Hindlimb muscle (tissue), 1 donor: ENCODE measurements at places on chromosomes 7 and 10.
A peak's percentile ranks its signal among the peaks of the same experiment; 100 is the strongest.

- DNase-seq, result no peak
Observed at GRCh38 chr7:146764458-146764857, 647.9 kb downstream of the CNTNAP2 start.

- no peak for DNase-seq
Observed at GRCh38 chr7:144713850-144714249, 122.0 kb downstream of the TPK1 start.

DNA sequence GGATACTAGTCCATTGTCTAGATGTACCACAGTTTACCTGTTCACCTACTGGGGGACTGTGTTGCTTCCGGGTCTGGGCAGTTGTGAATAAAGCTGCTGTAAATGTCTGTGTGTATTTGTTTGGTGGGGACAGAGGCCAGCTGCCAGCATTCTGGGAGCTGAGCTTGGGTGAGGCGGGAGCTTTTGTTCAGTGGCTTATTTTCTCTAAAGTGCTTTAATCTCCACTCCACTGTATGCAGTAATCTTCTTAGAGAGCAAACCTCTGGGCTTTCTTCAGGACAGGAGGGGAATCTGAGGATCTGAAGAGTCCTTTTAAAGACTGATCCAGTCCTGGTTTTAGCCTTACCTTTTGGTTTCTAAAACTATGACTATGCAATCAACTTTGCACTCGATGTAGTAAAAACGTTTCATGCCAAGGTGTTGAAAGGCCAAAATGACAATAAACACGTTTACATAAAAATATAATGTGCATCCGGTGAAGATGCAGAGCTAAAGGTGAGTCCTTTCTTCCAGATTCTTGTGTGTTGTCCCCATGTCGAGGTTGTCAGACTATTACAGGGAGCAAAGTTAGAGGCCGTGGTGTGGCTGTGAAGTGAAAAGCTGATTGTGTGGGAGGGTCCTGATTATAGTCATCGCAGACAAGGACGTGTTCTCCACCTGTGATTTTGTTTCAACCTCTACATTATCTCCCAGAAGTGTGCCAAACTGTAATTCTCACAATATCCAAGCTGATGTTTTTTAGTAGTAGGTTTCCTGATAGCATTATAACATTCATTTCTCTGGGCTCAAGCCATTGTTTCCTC is 279.8 kb downstream of the CAMK1D start:
- no peak for DNase-seq

GRCh38 chr7:38561166-38561565 is 70.0 kb downstream of the AMPH start:
- DNase-seq, result no peak

- no peak for DNase-seq
Observed at GRCh38 chr10:11760861-11761260, 18.7 kb downstream of the ECHDC3 start.

DNA sequence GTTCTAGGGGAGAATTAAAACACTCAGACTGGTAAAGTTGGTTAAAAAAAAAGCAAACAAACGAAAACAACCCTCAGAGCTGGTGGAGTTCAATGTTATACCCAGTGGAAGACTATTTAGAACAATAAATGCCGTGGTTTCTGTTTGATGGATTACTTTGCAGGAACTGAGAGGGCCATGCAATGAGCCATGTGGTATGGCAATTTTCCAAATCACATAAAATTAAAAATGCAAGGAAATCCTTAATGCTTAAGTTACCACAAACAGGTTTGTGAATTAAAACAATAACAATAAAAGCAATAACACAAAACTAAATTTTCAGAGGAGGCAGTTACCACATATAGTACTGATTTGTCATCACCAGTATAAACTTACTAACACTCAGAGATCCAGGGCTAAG is 96.9 kb downstream of the RTKN2 start:
- no peak for DNase-seq

- DNase-seq, result no peak
Observed at GRCh38 chr10:52678611-52679010, 94.0 kb downstream of the MBL2 start.

GRCh38 chr7:70681469-70682350 is 450.2 kb upstream of the GALNT17 start:
- no peak for DNase-seq

DNA sequence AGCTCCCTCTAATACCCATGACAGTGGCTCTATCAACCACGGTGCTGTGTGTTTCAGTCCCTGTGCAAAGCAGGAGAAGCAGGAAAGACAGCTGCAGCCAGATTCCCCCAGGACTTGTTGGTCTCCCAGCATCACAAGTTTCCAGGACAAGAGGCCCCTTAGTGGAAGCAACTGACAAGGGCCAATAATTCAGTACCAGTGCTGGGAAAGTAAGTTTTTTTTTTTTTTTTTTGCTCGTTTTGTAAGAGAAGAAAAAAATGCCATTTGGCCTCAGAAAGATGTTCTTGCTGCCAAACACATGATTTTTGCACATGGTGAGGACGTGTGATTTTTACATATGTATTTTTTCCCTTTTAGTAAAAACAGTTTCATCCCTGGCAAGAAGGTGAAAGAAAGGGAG is 284.2 kb upstream of the ZMIZ1 start:
- peak; percentile 80 for DNase-seq

- DNase-seq, result no peak
Observed at GRCh38 chr7:11768263-11768662, 63.7 kb downstream of the THSD7A start.

DNA sequence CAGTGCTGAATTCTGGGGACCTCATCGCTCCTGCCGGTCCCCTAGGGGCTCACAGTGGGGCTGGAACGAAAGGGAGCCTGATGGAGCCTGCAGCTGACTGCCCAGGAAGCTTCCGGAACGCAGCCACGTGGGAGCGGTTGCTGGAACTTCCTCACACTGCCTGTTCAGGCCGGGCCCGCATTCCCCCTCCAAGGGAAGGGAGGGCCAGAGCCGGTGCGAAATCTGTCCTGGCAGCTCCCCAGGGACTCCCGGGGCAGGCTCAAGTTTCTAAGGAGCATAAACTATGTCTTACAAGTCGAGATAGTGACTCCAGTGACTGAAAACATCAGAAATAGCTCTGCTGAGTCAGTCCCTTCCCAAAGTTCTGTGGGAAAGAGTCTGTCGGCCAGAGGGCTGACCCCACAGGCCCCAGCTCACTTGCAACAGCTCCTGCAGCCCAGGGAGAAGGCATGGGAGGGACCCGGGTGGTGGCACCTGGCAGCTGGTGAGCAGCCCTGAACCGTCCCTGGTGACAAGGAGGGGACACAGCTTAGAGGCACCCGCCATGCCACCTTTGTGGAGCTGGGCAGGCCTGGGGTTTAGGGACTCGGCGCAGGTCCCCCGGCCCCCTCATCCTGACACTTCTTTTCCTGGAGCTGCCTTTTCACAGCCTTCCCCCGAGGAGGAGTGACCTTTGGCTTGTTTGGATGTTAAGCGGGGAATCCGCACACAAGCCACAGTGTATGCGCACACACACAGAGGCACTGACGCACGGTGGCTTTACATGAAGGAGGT is 47.6 kb downstream of the PDGFA start:
- peak; percentile 58 for DNase-seq

DNA sequence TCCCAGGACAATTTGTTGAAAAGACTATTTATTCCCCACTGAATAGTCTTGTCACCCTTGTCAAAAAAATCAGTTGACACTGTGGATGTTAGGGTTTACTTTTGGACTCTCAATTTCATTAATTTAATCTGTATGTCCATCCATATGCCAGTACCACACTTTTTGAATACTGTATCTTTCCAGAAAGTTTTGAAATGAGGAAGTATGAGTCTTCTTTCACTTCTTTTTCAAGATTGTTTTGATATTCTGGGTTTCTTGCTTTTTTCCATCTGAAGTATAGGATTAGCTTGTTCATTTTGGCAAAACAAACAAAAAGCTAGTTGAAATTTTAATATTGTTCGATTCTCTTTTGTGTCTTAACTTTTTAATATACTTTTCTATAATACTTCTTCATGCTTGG is 21.7 kb downstream of the KLHDC10 start:
- no peak for DNase-seq

GRCh38 chr7:116316838-116317628 is 106.7 kb downstream of the TES start:
- peak; percentile 34 for DNase-seq

DNA sequence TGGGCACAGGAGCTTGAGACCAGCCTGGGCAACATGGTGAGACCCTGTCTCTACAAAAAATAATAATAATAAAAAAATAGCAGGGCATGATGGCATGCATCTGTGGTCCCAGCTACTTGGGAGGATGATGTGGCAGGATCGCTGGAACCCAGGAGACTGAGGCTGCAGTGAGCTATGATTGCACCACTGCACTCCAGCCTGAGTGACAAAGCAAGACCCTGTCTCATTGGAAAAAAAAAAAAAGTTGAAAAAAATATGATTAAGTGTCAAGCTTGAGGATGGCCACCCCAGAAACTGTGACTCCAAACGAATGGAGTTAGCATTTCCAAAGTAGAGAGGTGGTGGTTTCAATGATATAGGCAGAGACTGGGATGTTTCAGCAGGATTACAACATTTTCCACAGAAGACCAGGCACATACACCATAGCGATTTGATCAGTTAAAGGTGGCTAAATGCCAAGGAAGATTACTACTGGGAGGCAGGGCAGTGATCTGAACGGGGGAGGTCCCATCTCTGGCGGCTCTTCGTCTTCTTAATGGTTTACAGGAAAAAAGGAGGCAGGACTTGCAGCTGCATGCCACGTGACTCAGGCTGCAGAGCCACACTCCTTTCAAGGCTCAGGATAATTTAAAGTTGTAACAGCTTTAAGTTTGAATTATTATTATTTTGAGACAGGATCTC is 250.6 kb upstream of the GALNT17 start:
- no peak for DNase-seq

DNA sequence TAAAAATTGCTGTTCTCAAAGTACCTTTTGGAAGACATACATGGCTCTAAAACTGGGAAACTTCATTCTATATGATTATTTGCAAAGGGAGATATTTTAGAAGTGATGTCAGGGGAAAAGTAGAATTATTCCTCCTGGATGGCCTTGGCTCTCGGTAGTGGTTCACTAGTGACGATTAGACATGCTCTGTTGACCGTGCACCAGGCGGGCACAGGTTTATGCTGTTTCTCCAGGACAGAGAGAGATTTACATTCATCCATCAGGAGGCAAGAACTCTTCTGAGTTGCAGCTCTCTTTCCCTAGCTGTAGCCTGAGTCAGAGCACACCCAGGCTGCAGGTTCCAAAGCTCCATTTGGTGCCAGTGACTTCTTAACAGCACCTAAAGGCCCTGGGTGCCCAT is 184.9 kb upstream of the WDR11 start:
- DNase-seq, result no peak

DNA sequence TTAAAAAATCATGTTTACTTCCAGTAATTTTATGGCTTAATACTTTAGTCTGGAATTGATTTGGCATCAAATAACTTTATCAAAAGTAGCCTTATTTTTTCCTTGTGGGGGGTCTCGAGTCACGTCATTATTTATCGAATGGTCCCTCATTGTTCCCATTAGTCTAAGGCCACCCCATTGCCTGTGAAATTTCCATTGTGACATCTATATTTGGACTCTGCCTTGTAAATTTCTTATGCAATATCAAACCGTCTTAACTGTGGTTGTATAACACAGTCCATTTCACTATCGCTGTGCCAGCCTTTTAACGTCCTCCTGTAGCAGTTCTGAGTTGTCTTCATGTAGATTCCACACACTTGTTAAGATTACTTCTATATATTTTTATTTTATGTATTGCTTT is 103.9 kb upstream of the RET start:
- no peak for DNase-seq

DNA sequence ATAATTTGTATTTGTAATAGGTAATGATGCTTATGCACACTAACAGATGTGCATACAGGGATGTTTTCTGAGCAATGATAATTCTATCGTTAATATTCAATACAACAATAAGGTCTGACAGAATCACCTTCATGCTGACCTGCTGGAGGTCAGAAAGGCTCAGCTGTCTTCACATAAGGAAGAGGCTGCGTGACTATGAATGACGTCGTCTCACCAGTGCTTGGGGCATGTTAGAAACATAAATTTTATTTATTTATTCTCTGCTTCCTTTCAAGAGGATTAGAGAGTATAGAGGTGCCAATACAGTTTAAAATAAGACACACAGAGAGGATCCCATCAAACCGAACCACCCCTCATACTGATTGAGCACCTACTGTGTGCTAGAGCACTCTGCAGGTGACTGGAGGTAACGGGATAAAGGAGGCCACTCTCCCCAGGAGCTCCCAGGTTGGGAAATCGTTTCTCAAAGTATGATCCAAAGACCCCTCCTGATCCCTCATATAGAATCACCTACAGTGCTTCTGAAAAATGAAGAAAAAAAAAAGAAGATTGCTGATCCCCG is 265.6 kb upstream of the NPVF start:
- no peak for DNase-seq

DNA sequence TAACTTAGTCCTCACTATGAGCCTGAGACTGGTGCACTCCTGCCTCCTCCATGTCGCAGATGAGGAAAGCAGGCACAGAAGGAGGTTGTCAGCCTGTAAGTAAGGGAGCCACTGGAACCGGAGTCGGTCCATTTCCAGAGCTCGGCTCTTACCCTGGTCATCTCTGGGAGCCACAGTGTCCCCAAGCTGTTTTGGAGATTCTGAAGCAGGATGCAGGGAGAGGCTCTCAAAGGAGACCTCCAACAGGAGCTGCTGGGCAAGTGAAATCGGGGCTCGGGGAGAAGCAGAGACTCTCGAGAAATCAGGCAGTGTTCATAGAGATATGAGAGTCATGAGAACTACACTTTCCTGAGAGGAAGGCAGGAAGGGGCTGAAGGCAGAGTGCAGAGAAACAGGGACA is 39.0 kb downstream of the VSTM4 start:
- no peak for DNase-seq

DNA sequence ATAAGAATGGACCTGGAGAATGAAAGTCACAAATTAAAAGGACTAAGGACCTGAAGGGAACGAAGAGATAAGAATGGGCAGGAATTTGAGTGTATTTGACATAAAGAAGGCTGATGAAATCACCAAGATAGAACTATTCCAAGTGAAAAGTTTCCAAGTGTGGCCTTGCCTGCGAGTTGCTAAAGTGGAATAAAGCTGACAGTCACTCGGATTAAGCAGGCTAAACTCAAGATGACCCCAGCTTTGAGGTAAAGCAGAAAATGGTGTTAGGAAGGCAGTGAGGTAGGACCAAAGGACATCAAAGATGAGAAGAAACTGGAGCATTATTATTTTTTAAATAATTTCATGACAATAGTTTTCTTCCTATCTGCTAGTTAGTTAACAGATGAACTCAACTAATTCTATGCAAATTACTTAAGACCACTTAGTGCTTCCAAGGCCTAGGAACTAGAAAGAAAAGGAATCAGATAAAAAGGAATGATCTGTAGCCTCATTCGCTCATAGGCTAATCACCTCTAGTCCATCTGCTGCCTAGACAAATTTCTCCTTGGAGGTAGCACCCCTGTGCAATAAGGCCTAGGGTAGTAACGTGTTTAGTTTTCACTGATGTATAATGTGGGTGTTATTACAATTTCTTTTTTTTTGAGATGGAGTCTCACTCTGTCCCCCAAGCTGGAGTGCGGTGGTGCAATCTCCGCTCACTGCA is 34.5 kb downstream of the EZH2 start:
- DNase-seq, result no peak
